H1 (cell line): ENCODE measurements at places on chromosomes 5 and 9.

GRCh38 chr9:110143485-110143884 is 64.5 kb downstream of the C9orf152 start:
- no peaks in the 10 kb centered on the region for H3K27me3 ChIP-seq
- H3K4me3 ChIP-seq: no peak overlapping the region
- no peaks in the 10 kb centered on the region for H3K4me1 ChIP-seq
- no peaks in the 10 kb centered on the region for H3K36me3 ChIP-seq

- no peaks in the 10 kb centered on the region for H3K27me3 ChIP-seq
- H3K4me1 ChIP-seq: no peaks in the 10 kb centered on the region
- no peak overlapping the region for H3K4me3 ChIP-seq
- H3K27ac ChIP-seq: no peak overlapping the region
Measured at GRCh38 chr9:131177898-131178297, 52.5 kb downstream of the NUP214 start.

DNA sequence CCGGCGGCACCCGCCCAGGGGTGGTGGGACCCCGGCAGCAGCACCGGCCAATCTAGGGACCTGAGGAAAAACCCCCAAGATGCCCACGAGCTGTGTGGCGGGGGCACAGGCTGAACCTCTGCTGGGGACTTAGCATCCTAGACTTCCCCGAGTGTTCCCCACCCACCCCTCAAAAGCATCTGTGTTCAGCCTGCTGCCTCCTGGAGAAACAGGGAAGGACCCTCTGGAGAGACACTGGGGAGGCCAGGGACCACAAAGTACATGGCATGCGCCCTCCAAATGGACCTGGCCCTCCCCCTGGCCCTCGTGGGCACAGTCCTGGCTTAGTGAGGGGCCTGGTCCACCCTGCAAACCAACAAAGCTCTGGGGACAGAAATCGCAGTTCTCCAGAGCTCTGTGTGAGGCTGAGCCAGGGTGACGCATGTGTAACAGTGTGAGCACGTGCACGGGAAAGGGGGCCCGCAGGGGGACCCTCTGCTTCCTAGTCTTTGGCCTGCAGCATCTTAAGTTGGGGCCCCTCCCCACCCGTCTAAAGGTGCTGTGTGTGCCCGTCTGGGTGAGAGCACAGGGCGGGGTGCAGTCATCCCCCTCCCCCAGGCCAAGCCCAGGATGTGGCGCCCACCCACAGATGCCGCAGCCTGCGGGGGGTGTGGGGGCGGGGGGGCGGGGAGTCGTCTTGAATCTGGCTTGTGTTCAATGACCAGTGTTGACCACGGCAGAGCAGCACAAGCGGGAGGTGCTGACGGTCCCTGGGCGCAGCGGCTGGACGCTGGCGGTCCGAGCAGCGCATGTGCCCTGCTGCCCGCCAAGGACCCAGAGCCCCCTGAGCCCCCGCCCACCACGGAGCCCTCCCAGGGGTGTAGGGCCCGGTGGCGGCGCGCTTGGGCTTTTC is 672 bp upstream of the KCNT1 start:
- no peak overlapping the region for H3K27ac ChIP-seq
- no peaks in the 10 kb centered on the region for H3K36me3 ChIP-seq
- peaks cover 2% of the 10 kb centered on the region; the same call in 1 of the 2 replicates for H3K4me1 ChIP-seq
- peak overlapping the region; percentile 32; the same call in 1 of the 2 replicates for H3K4me3 ChIP-seq
- H3K27me3 ChIP-seq: no peaks in the 10 kb centered on the region; the same call in none of the 2 replicates
- no peak for DNase-seq

DNA sequence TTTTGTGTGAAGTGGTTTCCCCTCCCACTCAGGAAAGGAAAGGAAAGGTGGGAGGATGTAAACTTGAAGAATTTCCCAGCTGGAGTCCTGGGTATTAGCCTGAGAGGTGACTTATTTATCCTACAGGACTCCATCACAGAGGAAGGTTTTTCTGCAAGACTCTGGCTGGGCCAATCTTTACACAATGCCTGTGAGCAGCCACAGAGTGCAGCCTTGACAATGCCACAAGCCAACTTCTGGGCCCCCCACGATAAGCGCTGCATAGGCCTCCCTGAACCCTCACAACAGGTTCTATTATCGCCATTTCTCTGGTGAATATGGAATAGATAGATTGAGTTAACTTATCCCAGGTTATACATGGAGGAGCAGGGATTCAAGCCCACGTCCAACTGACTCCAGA is 12.4 kb downstream of the TTC39B start:
- H3K4me1 ChIP-seq: no peaks in the 10 kb centered on the region
- no peak overlapping the region for H3K27ac ChIP-seq
- H3K27me3 ChIP-seq: no peaks in the 10 kb centered on the region
- DNase-seq: no peak

GRCh38 chr5:62041156-62041756 is 264.8 kb upstream of the KIF2A start:
- no peaks in the 10 kb centered on the region for H3K36me3 ChIP-seq
- H3K27me3 ChIP-seq: no peaks in the 10 kb centered on the region
- H3K4me3 ChIP-seq: no peak overlapping the region
- peaks cover 11% of the 10 kb centered on the region for H3K4me1 ChIP-seq
- DNase-seq: no peak

DNA sequence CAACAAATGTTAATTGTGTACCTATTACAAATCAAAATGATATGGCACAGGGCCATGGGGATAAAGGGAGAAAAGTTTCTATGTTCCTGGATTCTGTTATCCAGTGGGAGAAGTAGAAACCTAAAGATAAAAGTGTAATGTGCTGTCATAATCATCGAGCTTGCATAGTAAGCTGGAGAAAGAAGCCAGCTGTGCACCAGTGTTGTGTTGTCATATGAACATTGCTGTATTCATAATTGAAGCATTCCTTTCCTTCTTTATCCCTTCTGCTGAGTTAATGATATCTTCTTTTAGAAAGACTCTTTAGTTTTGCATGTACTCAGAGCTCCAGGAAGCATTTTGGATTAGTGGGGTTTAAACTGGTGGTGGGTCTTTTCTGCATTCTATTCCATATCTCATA is 39.5 kb downstream of the NTRK2 start:
- no peaks in the 10 kb centered on the region for H3K27me3 ChIP-seq
- DNase-seq: no peak
- H3K4me1 ChIP-seq: no peaks in the 10 kb centered on the region; the same call in 1 of the 2 replicates
- no peaks in the 10 kb centered on the region for H3K36me3 ChIP-seq

- H3K27ac ChIP-seq: no peak overlapping the region
- H3K36me3 ChIP-seq: no peaks in the 10 kb centered on the region
- no peak overlapping the region for H3K4me3 ChIP-seq
Measured at GRCh38 chr5:3010953-3011763, 259.7 kb upstream of the IRX2 start.

GRCh38 chr9:22481566-22481965 is 34.9 kb downstream of the DMRTA1 start:
- no peak overlapping the region for H3K27ac ChIP-seq
- no peaks in the 10 kb centered on the region for H3K36me3 ChIP-seq
- no peak for DNase-seq
- no peaks in the 10 kb centered on the region for H3K27me3 ChIP-seq
- no peak overlapping the region for H3K4me3 ChIP-seq

DNA sequence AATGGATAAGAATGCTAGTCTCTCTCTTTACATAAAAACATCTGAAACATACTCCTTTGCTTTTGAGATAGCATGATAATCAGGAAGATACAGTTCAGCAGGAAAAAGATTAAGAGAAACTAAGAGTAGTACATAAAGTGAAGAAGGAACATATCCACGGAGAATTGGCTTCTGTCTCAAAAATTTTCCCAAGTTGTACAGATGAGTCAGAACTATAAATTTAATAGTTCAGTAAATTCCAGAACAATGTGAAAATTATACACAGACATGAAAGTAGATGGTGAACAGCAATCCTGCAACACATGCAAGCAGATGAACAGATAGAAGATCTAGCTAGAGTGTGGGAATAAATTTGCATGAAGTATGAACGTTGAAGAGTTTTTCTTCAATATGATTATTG is 691.4 kb upstream of the RIOK2 start:
- H3K4me3 ChIP-seq: no peak overlapping the region
- DNase-seq: no peak
- H3K36me3 ChIP-seq: no peaks in the 10 kb centered on the region
- no peaks in the 10 kb centered on the region for H3K27me3 ChIP-seq

DNA sequence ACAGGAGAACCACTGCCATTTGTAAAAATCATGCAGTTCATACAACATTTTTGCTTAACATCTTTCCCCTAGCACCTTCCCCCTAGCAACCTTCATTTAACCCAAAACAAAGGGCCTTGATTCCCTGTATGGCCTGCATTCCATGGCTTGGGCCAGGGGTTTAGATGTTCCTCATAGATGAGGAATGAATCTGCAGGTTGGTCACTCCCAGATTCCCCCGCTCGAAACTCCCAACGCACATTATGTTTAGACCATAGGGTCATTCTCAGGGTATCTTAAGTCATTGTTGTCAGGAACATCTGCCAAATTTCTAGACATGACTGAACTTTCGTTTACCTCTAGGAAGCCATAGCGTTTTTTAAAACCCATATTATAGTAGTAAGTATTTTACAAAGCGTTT is 282.2 kb upstream of the VLDLR start:
- no peak overlapping the region for H3K4me3 ChIP-seq
- H3K4me1 ChIP-seq: no peaks in the 10 kb centered on the region
- H3K27me3 ChIP-seq: no peaks in the 10 kb centered on the region

GRCh38 chr5:65084795-65085515 is 316.2 kb downstream of the CWC27 start:
- no peaks in the 10 kb centered on the region for H3K4me1 ChIP-seq
- no peak overlapping the region for H3K27ac ChIP-seq
- H3K27me3 ChIP-seq: no peaks in the 10 kb centered on the region
- no peaks in the 10 kb centered on the region for H3K36me3 ChIP-seq
- DNase-seq: no peak
- no peak overlapping the region for H3K4me3 ChIP-seq

- no peaks in the 10 kb centered on the region; the same call in 1 of the 2 replicates for H3K27me3 ChIP-seq
- H3K27ac ChIP-seq: no peak overlapping the region
- H3K36me3 ChIP-seq: no peaks in the 10 kb centered on the region
- peaks cover 9% of the 10 kb centered on the region for H3K4me1 ChIP-seq
Measured at GRCh38 chr9:135196474-135196873, 109.0 kb downstream of the OLFM1 start.

DNA sequence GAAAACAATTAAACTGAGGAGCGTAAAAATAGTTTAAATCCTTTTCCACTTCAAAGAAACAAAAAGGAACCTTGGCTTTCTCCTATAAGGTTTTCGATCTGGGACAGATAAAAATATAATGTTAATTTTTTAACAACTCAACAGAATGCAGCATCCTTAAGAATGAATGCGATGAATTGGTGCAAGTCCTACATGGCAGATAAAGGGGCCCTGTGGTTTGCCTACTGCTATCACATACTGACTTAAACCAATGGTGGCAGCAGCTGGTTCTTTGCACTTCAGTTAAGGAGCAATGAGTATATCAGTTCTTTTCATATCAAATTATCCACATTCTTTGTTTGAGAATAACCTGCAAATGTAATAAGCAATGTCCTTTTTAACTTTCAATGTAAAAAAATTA is 12.4 kb upstream of the TYRP1 start:
- H3K36me3 ChIP-seq: no peaks in the 10 kb centered on the region
- H3K27ac ChIP-seq: no peak overlapping the region
- 0 out of 2 replicates have a peak, but pooled peaks cover 2% of the 10 kb centered on the region for H3K4me1 ChIP-seq
- no peaks in the 10 kb centered on the region for H3K27me3 ChIP-seq

- no peak overlapping the region for H3K4me3 ChIP-seq
- no peak overlapping the region for H3K27ac ChIP-seq
- H3K27me3 ChIP-seq: no peaks in the 10 kb centered on the region
Measured at GRCh38 chr5:57494104-57495098, 11.8 kb upstream of the ACTBL2 start.

DNA sequence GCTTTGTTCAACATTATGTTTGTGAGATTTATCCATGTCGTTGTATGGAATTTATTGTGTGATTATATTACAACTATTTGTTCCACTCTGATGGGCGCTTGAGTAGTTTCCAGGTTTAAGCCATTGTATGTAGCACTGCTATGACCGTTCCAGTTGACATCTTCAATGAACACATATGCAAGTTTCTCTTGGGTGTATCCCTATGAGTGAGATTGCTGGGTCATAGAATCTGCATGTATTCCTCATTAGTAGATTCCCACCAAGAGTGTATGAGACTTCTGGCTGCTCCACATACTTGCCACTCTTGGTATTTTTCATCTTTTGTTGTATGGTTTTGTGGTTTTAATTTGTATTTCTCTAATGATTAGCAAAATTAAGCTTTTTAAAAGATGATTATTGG is 22.9 kb downstream of the NUP214 start:
- DNase-seq: no peak
- H3K4me1 ChIP-seq: no peaks in the 10 kb centered on the region
- H3K27ac ChIP-seq: no peak overlapping the region
- no peaks in the 10 kb centered on the region for H3K27me3 ChIP-seq

DNA sequence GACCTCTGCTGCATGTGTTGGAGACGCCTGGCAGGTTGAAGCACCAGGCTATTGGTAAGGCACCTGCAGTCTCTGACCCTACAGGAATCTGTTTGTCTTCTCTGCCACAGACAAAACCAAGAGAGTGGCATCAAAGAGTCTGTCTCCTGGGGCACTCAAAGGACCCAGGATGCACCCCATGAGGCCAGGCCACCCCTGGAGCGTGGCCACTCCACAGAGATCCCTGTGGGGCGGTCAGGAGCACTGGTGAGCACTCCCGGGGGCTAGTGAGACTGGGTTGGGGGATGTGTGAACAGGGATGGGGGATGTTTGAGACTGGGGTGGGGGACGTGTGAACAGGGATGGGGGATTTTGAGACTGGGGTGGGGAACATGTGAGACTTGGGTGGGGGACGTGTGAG is 240.3 kb downstream of the CACNA1B start:
- no peak overlapping the region for H3K27ac ChIP-seq
- no peak for DNase-seq
- H3K4me3 ChIP-seq: no peak overlapping the region
- H3K36me3 ChIP-seq: no peaks in the 10 kb centered on the region
- no peaks in the 10 kb centered on the region for H3K27me3 ChIP-seq
- no peaks in the 10 kb centered on the region for H3K4me1 ChIP-seq

- DNase-seq: no peak
- no peaks in the 10 kb centered on the region for H3K36me3 ChIP-seq
- no peaks in the 10 kb centered on the region for H3K4me1 ChIP-seq
- H3K27me3 ChIP-seq: no peaks in the 10 kb centered on the region
- H3K4me3 ChIP-seq: no peak overlapping the region
Measured at GRCh38 chr5:91937121-91937520, 554.0 kb upstream of the ARRDC3 start.

GRCh38 chr5:143776951-143777350 is 35.0 kb upstream of the HMHB1 start:
- H3K36me3 ChIP-seq: no peaks in the 10 kb centered on the region
- no peak for DNase-seq
- H3K27ac ChIP-seq: no peak overlapping the region
- H3K4me1 ChIP-seq: peaks cover under 1% of the 10 kb centered on the region; the same call in 1 of the 2 replicates

- DNase-seq: no peak
- H3K36me3 ChIP-seq: no peaks in the 10 kb centered on the region
- peaks cover 31% of the 10 kb centered on the region for H3K27me3 ChIP-seq
- no peak overlapping the region for H3K27ac ChIP-seq
- no peak overlapping the region for H3K4me3 ChIP-seq
Measured at GRCh38 chr9:93940951-93941350, 14.2 kb downstream of the BARX1 start.

DNA sequence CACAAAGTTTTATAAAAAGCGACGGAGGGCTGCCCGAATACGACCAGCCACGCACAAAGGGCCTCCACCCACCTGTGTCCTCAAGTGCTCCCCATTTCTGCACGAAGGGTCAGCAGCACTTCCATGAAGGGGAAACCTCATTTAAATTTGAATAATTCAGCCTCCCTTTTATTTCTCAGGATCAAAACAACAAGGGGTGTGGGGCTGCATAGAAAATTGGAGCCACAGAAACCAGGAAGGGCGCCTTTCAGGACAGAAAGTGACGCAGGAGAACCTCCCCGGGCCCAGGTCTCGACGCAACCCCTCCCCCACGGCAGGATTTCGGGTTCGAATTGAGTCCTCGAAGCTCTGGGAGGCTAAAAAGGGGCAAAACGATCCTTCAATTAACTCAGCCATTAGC is 2.1 kb downstream of the NRARP start:
- H3K4me3 ChIP-seq: peak overlapping the region; percentile 97
- H3K4me1 ChIP-seq: peaks cover 3% of the 10 kb centered on the region
- no peak overlapping the region for H3K27ac ChIP-seq
- H3K36me3 ChIP-seq: no peaks in the 10 kb centered on the region
